Naive thymus-derived CD4-positive, alpha-beta T cell (primary cell): ENCODE measurements at places on chromosomes 13 and 19.

DNA sequence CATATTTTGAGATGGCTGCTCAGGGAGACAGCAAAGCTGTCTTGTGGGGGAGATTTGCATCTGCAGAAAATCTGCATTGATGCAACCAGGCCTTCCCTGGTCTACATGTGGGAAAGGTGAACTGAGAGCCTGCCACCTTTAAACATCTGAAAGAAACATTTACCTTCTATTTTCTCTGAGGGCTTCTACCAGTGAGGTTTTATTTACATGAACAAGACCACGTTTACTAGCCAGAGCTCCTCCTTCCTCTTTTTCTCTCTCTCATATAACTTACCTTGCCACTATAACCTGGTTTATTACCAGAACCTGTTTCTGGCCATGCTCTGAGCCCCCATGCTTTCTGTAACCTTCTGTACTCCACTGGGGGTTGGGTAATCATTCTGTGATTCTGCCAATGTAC is 14.4 kb upstream of the RUBCNL start:
- DNase-seq: no peak

GRCh38 chr19:32407004-32407992 is 1.7 kb downstream of the DPY19L3 start:
- DNase-seq: no peak

DNA sequence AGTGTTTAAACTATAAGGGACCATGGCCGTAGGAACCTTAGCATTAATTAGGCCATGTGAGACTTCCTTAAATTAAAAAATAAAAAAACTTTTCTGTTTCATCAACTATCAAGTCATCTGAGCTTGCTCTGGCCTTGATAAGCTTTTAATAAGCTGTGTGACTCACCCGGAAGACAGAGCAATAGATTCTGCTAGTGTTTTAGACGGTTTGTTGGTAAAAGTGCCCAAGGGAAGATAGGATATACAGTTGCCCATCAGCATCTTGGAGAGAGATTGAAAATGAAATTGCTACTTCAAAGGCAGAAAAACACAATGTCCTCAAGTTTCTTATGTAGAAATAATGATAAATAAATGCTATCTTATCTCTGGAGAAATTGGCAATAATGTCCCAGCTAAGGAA is 31.2 kb upstream of the RCBTB2 start:
- DNase-seq: no peak

DNA sequence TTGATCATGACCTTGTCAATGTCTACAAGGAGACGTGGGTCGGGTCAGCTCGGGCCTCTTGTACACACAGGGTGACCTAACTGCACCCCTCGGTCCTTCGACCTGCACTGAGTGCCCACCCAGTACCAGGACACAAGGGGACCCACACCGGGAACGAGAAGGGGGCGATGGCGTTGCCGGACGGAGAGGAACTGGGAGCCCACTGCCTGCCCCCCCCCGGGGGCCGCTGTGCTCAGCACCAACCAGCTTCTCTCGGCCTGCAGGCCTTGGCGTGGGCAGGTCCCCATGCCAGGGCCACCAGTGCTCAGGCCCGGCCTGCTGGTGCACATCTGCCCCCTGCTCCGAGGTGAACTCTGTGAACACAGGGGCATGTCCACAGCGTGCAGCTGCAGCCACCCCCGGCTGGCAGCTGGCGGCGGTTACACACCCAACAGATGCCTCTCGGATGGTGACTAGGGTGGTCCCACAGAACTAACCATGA is 14.1 kb downstream of the CFD start:
- DNase-seq: no peak

DNA sequence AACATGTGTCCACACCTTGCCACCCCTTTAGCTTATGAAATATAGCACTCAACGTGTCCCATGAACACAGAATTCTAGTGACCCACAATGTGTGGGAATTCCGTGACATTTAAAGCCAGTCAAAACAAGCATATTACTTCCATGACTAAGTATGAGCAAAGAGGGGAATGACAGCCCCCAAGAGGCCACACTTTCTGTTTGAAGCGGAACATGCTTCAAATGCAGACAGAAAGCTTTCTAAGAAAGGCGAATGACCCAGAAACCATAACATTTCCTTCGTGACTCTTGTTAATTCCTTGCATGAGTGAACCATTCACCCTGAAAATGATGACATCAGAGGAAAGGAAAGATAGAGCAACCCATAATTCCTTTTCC is 122.0 kb upstream of the FNDC3A start:
- DNase-seq: no peak

GRCh38 chr13:21960108-21960507 is 289.2 kb downstream of the FGF9 start:
- no peak for DNase-seq

DNA sequence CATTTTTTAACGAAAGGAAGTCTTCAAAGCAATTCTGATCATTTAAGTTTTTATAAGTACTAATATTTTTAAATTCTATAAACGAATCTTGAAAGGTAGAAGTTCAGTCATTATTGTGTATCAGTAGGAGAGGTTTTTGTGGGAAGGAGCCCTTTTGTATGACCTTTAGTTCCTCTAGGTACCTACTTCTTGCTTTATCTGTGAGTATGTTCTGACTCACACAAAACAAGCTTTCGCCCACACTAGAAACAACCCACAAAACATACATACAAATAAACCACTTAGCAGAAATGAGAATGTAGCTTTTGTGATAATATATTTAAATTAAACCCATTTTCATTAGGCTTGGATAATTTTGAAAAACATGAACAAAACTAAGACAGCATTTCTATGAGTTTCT is 27.8 kb downstream of the ERCC5 start:
- DNase-seq: no peak

GRCh38 chr19:4537953-4538600 is 1.8 kb downstream of the LRG1 start:
- DNase-seq: no peak

DNA sequence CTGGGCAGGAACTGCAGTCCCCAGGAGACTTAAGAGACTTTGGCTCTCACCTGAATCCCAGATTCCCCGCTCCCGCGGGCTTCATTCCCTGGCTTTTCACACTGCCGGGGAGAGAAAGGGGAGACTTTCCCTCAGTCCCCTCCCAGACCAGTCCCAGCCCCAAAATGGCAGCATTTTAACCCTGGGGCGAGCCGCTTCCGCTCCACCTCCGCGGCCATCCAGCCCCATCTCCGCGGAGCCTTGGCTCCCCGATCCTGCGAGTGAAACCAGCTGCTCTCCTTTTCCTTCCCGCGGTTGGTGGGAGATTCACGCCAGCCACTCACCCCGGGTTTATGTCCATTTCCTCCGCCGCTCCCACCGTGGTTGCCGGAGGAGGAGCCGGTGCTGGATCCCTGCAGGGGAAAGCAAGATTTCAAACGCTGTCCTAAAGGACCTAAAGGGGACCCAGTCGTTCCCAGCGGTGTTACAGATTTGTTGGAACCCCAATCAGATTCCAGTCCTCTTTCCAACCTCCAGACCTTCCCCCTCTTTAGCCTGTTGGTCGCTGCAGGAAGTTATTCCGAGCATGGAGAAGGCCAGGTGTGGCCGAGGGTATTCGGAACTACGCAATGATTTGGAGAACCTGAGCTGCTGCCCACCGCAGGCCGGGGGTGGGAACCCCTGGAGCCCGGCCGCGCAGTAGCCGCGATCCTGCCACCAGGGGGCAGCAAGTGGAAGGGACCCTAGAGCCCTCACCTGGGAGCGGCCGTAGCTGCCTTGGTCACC is 3.4 kb downstream of the DMKN start:
- DNase-seq: peak; percentile 60

- DNase-seq: no peak
Observed at GRCh38 chr13:65609350-65609749, 1620.8 kb downstream of the PCDH9 start.

DNA sequence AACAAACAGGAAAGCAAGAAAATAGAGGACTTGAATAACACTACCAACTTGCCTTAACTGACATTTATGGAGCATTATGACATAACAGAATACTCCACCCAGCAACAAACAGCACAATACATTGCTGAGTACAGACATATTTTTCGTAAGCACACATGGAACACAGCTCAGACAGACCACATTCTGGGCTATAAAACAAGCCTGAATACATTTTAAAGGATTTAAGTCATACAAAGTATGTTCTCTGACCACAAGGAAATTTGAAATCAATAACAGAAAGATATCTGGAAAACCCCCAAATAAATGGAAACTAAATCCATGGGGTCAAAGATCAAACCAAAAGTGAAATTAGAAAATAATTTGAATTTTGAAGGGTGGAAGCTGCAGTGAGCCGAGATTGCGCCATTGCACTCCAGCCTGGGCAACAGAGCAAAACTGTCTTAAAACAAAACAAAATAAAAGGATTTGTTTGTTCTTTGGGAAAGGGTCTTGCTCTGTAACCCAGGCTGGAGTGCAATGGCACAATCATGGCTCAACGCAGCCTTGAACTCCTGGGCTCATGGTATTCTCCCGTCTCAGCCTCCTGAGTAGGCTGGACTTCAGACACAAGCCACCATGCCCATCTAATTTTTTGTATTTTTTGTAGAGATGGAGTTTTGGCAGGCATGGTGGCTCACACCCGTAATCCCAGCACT is 5.6 kb downstream of the ZDHHC20 start:
- no peak for DNase-seq

GRCh38 chr13:30371649-30372265 is 50.5 kb upstream of the UBE2L5 start:
- peak; percentile 92 for DNase-seq

GRCh38 chr13:85601526-85601925 is 197.7 kb downstream of the SLITRK6 start:
- DNase-seq: no peak

GRCh38 chr19:17765069-17765618 is 13.9 kb downstream of the FCHO1 start:
- no peak for DNase-seq

DNA sequence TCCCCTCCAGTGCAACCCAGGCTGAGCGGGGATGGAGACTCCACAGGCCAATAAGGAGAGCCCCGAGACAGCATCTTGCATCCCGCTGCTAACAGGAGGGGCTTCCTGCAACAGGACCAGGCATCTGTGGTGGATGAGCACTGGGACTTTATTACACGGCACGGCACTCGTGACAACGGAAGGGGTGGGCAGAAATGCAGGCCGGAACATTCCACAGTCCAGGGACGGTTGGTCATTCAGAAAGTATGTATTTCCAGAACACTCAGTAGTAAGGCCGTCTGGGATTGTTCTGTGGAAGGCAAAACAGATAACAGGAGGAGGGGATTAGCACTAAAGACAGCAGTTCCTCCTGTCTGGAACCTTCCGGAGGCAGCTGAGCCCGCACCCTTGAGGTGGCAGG is 3.3 kb upstream of the TM6SF2 start:
- no peak for DNase-seq
